ENCODE measurements at places on chromosomes 6 and 20. TPM values are rescaled to one million over a fixed set of nuclear protein-coding genes. Genes with fewer than 3 reads are reported as not detected.

SNPH gene
- 0.31 TPM for polyA plus RNA-seq

DNA sequence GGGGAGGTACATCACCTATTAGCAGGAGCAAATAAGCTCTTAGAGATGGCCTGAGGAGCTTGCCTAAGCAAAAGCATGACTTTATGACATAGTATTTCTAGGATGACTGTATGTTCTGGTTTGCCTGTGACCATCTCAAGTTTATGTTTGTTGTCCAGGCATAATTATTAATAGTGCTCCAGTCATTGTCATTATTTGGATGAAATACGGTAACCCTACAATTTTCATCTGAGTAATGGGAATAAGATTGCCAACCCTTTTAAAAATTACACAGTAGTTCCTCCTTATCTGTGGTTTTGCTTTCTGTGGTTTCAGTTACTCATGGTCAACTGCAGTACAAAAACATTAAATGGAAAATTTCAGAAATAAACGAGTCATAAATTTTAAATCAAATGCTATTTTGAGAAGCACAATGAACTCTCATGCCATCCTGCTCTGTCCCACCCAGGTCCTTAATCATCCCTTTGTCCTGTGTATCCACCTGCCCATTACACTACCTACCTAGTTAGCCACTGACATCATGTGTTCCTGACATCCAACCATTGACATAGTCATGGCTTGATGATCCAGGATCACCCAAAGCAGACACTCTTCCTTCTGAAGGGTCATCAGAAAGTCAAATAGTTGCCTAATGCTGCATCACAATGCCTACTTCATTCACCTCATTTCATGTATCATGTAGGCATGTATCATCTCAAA, 27.0 kb upstream of the TFB1M start:
- H3K36me3 ChIP-seq = peaks cover 4% of the 10 kb centered on the region
- H3K27me3 ChIP-seq = no peaks in the 10 kb centered on the region
- H3K4me3 ChIP-seq = peak overlapping the region; percentile 7
- peaks cover 10% of the 10 kb centered on the region for H3K4me1 ChIP-seq
- H3K27ac ChIP-seq = no peak overlapping the region
- DNase-seq = no peak

DNA sequence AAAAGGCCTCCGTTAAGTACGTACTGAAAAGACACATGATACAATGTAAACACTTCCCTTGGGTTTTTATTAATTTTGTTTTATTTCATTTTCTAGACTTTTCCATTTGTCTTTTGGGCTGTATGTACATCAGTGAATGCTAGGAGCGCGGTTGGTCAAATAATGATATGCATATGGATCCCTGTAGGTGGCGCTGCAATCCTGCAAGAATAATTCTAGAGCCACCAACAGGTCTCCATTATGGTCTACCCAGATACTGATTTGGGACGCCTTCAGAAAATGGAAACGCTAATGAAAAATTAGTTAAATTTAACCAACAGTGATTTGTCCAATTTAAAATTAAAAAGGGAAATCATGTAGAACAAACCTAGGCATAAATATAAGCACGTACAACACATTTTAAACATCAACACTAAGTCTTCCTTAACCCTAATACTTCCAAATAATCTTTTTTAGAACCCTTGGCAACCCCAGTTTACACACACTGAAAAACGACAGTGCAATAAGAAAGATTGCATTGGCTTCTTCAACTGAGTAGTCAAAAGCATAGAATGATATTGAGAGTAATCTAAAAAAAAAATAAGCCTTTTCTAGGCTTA, 433.5 kb downstream of the RFPL4B start:
- H3K4me1 ChIP-seq = no peaks in the 10 kb centered on the region
- peak; percentile 54 for DNase-seq
- H3K4me3 ChIP-seq = no peak overlapping the region
- H3K27ac ChIP-seq = no peak overlapping the region
- H3K36me3 ChIP-seq = no peaks in the 10 kb centered on the region

DNA sequence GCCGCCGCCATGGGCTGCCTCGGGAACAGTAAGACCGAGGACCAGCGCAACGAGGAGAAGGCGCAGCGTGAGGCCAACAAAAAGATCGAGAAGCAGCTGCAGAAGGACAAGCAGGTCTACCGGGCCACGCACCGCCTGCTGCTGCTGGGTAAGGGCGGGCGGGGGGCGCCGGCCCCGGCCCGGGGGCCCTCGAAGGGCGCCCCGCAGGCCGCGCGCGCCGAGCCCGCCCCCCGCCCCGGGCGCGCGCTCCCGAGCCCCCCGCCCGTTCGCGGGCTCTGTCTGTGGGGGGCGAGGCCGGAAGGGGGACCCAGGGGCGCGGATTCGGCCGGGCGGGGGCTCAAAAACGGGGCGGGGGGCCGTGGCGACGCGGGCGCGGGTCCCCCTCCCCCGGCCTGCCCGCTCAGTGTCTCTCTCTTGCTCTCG, 39.2 kb downstream of the GNAS start:
- peak overlapping the region; percentile 96 for H3K4me3 ChIP-seq
- H3K36me3 ChIP-seq = no peaks in the 10 kb centered on the region
- peak overlapping the region; percentile 96 for H3K27ac ChIP-seq
- H3K4me1 ChIP-seq = peaks cover 37% of the 10 kb centered on the region
- no peaks in the 10 kb centered on the region for H3K27me3 ChIP-seq
- DNase-seq = peak; percentile 40

DNA sequence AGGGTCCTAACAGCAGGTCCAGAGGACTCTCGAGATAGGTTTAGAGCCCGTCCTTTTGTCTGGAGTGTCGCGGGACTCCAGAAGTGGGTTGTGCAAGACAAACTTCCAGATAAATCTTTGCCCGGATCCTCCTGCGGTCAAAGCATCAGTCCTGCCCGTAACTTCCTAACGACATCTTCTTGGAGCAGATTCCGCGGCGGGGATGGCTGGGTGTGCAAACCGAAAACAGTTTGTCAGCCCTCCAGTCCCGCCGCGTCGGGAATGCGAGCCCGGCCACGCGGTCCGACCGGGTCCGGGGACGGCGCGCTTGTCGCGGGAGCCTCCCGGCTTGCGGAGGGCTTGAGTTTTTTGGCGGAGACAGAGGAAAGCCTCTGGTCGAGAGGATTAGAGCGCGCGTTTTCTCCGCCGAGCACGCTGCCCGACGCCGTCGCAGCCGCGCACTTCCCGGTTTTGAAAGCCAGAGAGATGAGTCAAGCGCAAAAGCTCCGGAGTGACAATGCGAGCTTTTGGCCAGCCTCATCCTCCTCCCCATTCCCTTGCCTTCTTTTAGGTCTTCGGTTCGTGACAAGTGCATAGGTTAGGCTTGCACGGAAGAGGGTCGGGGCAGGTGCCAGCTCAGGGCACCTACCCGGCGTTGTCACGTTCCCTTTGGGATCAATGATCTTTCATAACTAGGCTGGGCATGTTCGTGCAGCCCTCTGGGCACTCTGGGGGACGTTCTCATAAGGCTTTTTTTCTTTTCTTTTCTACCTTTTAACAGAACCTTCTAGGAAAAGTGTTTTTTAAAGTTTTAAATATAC, 91.3 kb upstream of the PRDM1 start:
- peaks cover 34% of the 10 kb centered on the region for H3K27me3 ChIP-seq
- H3K4me1 ChIP-seq = peaks cover 23% of the 10 kb centered on the region
- peak; percentile 38 for DNase-seq
- peak overlapping the region; percentile 93 for H3K4me3 ChIP-seq
- H3K36me3 ChIP-seq = no peaks in the 10 kb centered on the region
- peak overlapping the region; percentile 90 for H3K27ac ChIP-seq

VGLL2 gene
- not detected for polyA plus RNA-seq

CPNE5 gene
- 105 TPM for polyA plus RNA-seq

- H3K4me1 ChIP-seq = no peaks in the 10 kb centered on the region
- no peaks in the 10 kb centered on the region for H3K36me3 ChIP-seq
- no peak overlapping the region for H3K4me3 ChIP-seq
- H3K27me3 ChIP-seq = peaks cover 28% of the 10 kb centered on the region
- H3K27ac ChIP-seq = no peak overlapping the region
- no peak for DNase-seq
These were observed 196.9 kb downstream of the NFATC2 start for GRCh38 chr20:51345601-51346101.

DNA sequence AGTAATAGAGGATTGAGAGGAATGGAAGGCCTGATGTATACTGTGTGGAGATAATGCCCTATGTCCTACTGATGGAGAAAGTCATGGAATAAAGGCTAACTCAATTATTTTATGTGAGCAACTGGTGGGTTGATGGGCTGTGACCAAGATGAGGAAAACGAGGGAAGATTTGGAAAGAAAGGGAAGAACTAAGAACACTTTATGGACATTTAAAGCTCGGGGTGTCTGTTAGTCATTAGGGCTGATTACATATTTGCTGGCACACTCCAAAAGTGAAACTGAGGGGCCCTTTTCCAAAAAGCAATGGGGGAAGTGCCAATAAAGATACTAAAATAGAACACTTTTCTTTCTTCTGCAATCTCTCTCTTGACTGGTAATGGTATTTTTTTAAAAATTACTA, 439.5 kb downstream of the PLCB1 start:
- no peak overlapping the region for H3K27ac ChIP-seq
- H3K4me3 ChIP-seq = no peak overlapping the region
- no peaks in the 10 kb centered on the region for H3K27me3 ChIP-seq

- DNase-seq = no peak
- H3K4me3 ChIP-seq = peak overlapping the region; percentile 95
- peak overlapping the region; percentile 93 for H3K27ac ChIP-seq
- H3K4me1 ChIP-seq = peaks cover 14% of the 10 kb centered on the region
- H3K27me3 ChIP-seq = no peaks in the 10 kb centered on the region
These were observed 669 bp downstream of the PDCD2 start for GRCh38 chr6:170583756-170584180.

GINS1 gene
- 1.1 TPM for polyA plus RNA-seq

GRCh38 chr20:58688840-58689239, 3.8 kb upstream of the NPEPL1 start:
- no peaks in the 10 kb centered on the region for H3K27me3 ChIP-seq
- peaks cover 4% of the 10 kb centered on the region for H3K4me1 ChIP-seq
- H3K4me3 ChIP-seq = no peak overlapping the region
- no peak for DNase-seq
- no peak overlapping the region for H3K27ac ChIP-seq
- H3K36me3 ChIP-seq = peaks cover 8% of the 10 kb centered on the region

DNA sequence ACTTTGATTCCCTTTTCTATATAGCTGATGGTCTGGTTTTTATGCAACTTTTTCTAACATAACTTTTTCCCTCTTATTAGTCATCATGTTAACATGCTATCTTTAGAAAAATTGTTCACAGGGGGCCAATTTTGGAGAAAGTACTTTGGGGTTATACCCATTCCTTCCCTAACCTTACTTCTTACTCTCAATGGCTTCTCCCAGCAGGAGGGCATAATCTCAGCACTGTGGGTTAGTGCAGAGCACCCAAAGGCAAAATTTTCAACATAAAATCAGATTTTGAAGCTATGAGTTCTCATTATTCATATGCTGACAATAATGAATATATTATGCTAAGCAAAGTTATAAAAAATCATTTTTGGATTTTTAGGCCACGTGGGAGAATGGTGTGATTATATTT, 299.2 kb downstream of the SLC35F1 start:
- no peak for DNase-seq
- no peak overlapping the region for H3K4me3 ChIP-seq
- H3K27ac ChIP-seq = no peak overlapping the region
- no peaks in the 10 kb centered on the region for H3K4me1 ChIP-seq
- no peaks in the 10 kb centered on the region for H3K36me3 ChIP-seq
- peaks cover 3% of the 10 kb centered on the region for H3K27me3 ChIP-seq

- H3K27me3 ChIP-seq = no peaks in the 10 kb centered on the region
- no peak overlapping the region for H3K4me3 ChIP-seq
- peaks cover 36% of the 10 kb centered on the region for H3K4me1 ChIP-seq
- H3K36me3 ChIP-seq = no peaks in the 10 kb centered on the region
These were observed 6.1 kb downstream of the RNF114 start for GRCh38 chr20:49942303-49942702.

DNA sequence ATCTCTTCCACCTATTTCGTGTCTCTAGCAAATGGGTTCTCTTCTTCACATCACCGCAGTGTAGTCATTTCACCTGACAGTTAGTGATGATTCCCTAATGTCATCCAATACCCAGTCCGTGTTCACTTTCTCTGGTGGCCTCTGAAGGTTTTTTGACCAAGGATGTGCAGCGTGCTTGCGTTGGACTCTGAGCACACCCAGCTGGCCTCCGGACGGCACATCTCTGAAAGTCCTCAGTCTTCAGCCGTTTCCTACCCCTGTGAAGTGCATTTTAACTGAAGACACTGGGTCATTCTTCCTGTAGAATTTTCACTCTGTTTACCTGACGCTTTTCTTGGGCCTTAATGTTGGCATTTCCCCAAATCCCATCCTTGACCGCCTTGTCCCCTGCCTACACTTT, 98.7 kb downstream of the ERMARD start:
- no peak overlapping the region for H3K27ac ChIP-seq
- no peaks in the 10 kb centered on the region for H3K27me3 ChIP-seq
- H3K4me3 ChIP-seq = no peak overlapping the region
- H3K4me1 ChIP-seq = peaks cover 2% of the 10 kb centered on the region

GRCh38 chr6:54519161-54519560, 210.9 kb downstream of the TINAG start:
- no peak overlapping the region for H3K27ac ChIP-seq
- no peak overlapping the region for H3K4me3 ChIP-seq
- DNase-seq = no peak
- no peaks in the 10 kb centered on the region for H3K36me3 ChIP-seq
- H3K27me3 ChIP-seq = no peaks in the 10 kb centered on the region

RGS17 gene
- not detected for polyA plus RNA-seq

DNA sequence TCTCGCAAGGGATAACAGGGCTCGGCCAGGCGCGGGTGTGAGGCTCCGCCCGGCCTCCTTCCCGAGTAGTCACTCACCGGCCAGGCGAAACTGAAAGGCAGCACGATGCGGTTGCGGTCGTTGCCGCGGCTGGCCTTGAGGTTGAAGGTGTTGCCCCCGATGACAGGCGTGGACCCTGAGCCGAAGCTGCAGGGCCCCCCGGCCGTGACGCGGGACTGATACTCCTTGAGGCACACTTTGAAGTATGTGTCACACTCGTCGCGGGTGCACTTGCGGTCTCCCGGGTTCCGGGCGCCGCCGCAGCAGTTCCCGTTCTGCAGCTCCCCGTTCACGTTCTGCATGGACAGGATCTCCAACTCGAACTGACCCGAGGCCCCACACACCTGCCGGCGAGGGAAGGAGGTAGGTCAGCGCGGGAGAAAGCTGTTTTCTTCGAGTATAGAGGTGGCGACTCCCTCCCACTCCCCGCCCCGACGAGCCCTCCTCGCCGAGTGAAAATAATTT, 1.1 kb downstream of the JAG1 start:
- H3K27me3 ChIP-seq = peaks cover 63% of the 10 kb centered on the region
- peak overlapping the region; percentile 60 for H3K27ac ChIP-seq
- H3K4me3 ChIP-seq = peak overlapping the region; percentile 92
- peaks cover 13% of the 10 kb centered on the region for H3K4me1 ChIP-seq

PI16 gene
- polyA plus RNA-seq = 2.5 TPM

DNA sequence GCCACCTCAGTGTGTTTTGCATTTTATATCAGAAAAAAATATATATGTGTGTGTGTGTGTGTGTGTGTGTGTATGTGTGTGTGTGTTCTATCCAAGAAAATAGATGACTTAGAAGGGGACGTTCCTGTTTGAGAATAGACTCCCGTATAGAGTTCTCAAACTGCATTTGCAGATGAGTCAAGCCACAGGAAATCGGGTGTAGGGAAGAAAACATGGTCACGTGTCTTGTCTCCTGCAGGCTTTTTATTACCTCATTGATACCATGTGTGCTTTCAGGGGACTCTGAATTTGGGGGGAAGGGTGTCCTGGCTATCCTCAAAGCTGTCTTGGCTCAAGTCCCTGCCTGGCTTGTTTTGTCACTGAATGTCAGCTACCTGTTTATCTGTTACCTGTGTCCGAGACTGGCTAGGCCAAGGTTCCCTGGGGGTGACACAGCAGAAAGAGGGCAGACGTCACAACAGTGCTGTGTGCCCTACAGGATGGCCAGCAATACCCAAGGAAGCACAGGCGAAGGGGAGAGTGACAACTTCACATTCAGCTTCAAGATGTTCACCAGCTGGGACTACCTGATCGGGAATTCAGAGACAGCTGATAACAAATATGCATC, 55.7 kb upstream of the NOP56 start:
- H3K36me3 ChIP-seq = no peaks in the 10 kb centered on the region
- H3K27ac ChIP-seq = no peak overlapping the region
- H3K4me1 ChIP-seq = no peaks in the 10 kb centered on the region
- no peak overlapping the region for H3K4me3 ChIP-seq
- no peak for DNase-seq

TMX4 gene
- 56.9 TPM for polyA plus RNA-seq
